ENCODE measurements at places on chromosomes 6 and 20.
A peak's percentile ranks its signal among the peaks of the same experiment; 100 is the strongest.

DNA sequence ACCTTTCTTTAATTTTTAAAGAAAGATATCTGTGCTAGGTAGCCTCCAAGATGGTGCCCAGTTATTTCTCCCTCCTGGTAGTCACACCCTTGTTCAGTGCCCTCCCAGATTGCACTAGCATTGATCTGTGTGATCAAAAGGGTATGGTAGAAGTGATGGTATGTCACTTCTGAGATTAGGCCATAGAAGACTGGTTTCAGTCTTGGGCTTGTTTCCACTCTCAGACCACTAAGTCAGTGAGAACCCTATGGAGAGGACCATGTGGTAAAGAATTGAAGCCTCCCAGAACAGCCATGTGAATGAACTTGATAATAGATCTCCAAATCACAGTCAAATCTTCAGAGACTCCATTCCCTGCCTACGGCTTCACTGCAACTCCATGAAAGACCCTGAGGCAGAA lies 57.3 kb downstream of the THEMIS start:
- no peak for DNase-seq

- no peak for DNase-seq
Observed at GRCh38 chr6:55972091-55972490, 96.7 kb upstream of the BMP5 start.

- DNase-seq, result peak; percentile 93
Observed at GRCh38 chr20:30376767-30377658, 880.5 kb upstream of the DEFB115 start.

DNA sequence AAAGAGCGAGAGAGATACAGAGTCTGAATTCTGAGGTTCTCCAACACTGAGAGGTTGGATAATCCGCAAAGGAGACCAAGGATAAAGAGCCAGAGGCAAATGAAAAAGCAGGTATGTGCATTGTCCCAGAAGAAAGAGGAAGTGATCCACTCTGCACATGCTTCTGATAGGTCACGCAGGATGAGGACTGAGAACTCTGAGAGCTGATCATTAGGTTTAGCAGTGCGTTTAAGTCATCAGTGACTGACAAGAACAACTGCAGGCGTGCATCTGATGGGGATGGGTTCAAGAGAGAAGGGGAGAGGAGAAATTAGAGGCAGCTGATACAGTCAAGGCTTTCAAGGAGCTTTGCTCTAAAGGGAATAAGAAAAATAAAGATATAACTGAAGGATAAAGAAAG lies 301.2 kb upstream of the SGK1 start:
- no peak for DNase-seq

DNA sequence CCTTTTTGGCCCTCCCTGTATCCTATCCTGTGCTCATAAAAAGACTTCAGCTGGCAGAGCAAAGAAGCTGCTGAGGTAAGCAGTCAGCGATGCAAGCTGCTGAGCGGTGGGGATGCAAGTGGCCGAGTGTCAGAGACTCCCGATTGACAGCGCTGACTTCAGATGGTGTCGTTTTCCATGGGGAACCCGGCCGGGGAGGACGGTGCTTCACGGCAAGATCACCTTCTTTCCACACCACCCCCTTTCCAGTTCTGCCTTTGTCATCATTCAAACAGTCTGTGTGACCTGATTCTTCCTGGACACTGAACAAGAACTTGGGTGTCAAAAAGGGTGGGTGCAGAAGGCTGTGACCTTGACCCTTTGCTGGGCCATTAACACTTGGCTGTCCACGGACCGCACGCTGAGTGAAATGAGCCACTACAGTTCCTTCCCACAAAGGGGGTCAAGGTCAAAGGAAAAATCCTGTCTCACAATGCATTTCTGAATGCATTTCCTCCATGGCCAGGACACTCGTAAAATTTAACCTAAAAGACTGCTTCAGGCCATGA lies 52.9 kb upstream of the UNC93A start:
- no peak for DNase-seq

- no peak for DNase-seq
Observed at GRCh38 chr6:83905648-83906047, 46.2 kb downstream of the CYB5R4 start.

- DNase-seq, result no peak
Observed at GRCh38 chr20:40449974-40450616, 238.9 kb downstream of the MAFB start.

GRCh38 chr6:143507358-143508145 lies 4.0 kb downstream of the FUCA2 start:
- no peak for DNase-seq

DNA sequence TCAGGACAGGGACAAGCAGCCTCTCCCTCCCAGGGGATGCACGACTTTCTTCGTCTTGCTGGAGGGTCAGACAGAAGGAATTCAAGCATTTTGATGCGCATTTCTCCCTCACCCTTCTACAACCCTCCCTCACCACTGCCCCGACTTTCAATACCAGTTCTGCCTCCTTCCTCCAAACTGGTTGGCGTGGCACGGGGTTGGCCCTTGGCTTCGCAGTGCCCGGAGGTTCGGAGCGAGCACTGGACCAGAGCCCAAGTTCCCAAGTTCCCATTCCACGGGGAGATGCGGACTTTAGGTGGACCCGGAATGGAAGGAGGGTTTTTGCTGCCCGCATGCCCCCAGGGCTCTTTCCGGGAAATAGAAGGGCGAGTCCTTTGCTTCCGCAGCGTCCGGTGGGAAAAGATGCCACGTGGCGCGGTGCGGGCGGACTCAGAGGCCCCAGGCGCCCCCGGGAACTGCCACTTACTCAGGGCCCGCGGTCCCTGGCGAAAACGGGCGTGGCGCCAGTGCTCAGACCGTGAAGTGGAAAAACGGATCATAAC lies 8.0 kb upstream of the LAMP5 start:
- DNase-seq, result no peak

DNA sequence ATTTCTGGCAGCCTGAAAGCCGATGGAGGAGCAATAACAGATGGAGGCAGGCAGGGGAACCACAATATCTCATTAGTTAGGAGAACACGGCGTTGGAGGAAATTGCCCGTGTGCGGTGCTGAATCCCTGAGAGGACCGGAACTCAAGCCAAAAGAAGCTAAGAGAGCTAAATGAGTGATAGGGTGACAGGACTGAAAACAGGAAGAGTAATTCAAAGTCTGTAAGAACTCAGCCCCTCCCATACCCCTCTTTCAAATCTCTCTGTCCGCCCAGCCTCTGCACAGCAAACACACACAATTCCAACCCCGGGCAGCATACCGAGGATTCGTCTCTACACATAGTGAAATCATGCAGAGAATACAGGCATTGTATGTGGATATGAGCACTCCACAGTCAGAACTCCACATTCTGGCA lies 2.6 kb upstream of the IPCEF1 start:
- peak; percentile 3 for DNase-seq

DNA sequence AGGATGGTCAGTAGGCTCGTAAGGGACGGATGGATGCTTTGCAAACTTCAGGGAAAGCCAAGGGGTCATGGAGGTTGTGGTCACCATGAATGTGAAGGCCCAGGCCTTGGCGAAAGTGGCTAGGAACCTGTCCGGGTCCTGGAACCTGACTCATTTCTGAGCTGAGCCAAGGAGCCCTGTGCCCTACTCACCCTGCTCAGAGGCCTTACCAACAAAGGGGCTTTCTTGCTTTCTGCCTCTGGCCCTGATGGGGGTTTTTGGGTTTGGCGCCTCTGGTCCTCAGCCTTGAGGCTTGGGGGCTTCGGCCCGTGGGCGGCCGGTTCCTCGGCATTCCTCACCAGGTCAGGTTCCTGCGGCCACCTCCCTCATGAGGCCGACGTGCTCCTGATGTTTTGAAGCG lies 155.1 kb downstream of the DTNBP1 start:
- DNase-seq, result no peak

- DNase-seq, result no peak
Observed at GRCh38 chr6:113921299-113921904, 49.5 kb downstream of the HDAC2 start.

- no peak for DNase-seq
Observed at GRCh38 chr6:7787137-7787608, 61.3 kb downstream of the BMP6 start.

GRCh38 chr6:99521633-99522151 lies 6.5 kb upstream of the USP45 start:
- no peak for DNase-seq

GRCh38 chr6:22838345-22838744 lies 269.0 kb downstream of the HDGFL1 start:
- no peak for DNase-seq

GRCh38 chr6:154388803-154389202 lies 32.2 kb upstream of the IPCEF1 start:
- no peak for DNase-seq

GRCh38 chr6:14499841-14500240 lies 382.3 kb downstream of the CD83 start:
- DNase-seq, result no peak

DNA sequence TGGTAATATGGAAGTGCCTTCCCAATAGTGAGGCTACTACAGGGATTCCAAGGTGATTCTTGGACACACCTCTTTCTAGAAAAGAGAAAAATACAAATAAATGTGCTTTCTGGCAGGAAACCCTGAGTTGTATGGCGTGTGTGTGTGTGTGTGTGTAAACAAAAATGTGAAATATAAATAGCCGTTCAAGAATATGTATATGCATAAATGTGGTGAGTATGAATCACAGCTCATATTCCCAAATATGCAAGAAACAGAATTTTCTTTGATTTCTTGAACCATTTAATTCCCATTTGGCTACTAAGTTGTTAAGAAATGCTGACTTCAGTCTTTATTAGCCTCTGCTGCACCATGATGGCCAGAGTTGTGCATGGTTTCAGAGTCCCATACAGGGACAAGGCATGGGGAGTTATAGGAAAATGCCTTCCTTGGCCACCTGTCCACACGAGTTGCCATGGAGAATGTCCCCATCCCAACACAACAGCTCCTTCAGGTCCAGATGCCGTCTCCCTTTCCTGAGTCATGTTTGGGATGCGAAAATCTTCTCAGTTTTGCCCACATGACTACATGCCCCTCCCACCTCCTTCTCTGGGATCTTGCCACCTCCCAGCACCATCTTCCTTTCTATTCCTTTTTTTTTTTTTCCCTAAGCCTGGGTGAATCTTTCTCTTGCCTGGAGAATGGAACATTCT lies 312.4 kb upstream of the ECI2 start:
- no peak for DNase-seq

DNA sequence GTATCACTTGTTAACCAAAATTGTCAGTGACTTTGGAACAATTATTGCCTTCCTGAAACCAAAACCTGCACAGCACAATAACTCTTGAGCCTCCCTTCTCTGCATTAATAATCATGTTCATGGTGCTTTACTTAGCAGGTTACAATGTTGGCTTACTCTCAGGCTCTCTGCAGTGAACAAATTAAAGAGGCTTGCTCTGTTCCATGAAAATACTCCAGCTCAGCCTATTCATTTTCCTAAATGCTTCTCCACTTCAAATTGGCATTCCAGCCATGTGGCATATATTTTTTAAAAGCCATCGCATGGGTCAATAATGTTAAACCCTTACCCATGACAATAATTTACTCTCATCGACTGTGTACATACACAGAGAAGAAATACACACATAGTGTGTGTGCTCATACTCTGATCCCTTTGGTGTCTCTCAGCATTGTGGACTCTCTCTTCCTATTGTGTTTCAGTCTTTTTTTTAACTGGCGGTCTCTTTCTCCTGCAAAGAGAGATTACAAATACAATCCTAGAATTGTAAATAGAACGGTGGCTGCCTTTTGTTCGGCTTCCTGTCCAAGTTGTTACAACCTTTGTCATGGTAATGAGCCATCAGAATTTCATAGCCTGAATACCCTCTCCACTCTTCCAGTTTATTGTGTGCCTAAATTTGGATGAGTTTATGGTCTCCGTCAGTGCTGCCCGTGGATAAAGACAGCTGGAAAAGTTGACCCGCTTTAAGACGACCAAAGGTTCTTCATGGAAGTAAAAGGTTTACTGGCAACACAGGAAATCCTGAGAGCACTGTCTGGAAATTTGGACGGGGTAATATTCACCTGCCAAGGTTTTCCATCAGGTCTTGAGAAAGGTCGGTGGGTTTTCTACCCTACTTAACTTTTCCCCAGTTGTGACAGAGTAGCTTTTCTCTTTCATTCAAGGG lies 263.6 kb downstream of the CD83 start:
- DNase-seq, result no peak

GRCh38 chr6:13431059-13431656 lies 56.2 kb downstream of the GFOD1 start:
- DNase-seq, result no peak

DNA sequence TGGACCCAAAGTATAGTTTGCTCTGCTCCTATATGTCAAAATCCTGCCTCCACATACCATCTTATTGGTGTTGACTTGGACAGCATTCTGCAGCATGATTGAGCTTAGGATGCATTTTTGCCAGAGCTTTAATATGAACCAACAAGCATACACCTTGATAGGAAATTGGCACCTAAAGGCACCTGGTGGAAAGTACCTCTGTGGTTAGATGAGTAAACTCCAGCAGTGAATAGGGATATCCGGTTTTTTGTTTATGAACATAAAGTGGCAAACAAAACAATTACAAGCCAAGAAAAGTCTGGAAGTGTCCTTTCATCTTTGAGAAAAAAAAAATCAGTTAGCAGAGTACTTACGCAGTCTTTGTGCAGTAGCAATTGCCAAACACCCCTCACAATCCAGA lies 6.2 kb upstream of the CYP24A1 start:
- DNase-seq, result no peak

GRCh38 chr20:51095633-51096521 lies 73.0 kb upstream of the KCNG1 start:
- no peak for DNase-seq

- DNase-seq, result no peak
Observed at GRCh38 chr20:50541606-50542041, 31.4 kb downstream of the PTPN1 start.

GRCh38 chr20:37839955-37840354 lies 63.0 kb upstream of the VSTM2L start:
- no peak for DNase-seq

DNA sequence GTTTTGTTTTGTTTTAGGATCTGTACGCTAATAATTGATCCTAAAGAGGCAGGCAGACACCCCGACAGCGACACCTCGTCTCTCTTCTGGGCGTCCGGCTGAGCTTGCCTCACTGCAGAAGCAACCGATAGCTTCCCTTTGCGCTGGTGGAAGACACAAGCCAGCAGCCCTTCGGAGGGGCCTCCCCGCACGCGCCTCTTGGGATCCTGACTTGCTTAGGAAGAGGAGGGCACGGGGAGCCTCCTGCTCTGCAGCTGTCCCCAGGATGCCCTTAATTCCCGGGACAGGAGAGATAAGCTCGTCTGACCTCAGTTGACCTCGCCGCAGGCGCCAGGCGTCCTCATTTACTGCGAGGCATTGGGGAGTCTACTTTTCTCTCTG lies 94.0 kb downstream of the CD83 start:
- no peak for DNase-seq

DNA sequence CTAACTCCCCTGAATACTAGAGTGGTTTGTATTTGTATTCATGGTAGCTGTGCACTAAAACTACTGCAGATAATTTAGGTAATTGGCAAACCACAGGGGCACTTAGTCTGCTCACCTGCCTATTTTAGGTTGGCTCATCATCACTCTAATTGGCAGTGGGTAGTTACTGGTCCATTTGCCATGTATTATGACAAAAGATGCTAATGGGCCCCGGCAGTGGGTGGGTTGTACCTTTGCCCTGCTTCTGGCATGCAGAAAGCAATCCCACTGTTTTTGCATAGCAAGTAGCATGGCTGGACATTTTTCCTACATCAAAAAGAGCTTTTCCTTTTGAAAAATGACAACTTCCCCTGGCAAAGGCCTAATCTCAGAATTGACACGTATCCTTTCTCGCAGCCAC lies 741.4 kb upstream of the MAP3K7 start:
- no peak for DNase-seq

- no peak for DNase-seq
Observed at GRCh38 chr6:9398767-9399373, 963.5 kb upstream of the SLC35B3 start.

- no peak for DNase-seq
Observed at GRCh38 chr6:163721922-163722692, 307.6 kb downstream of the QKI start.

- DNase-seq, result no peak
Observed at GRCh38 chr6:163500105-163500504, 85.6 kb downstream of the QKI start.
